ENCODE measurements at places on chromosomes 1 and 21.

GRCh38 chr1:228923973-228924686 is 188.9 kb downstream of the RHOU start:
- no peak for DNase-seq

GRCh38 chr1:198656500-198656932 is 17.7 kb downstream of the PTPRC start:
- peak; percentile 56 for DNase-seq

DNA sequence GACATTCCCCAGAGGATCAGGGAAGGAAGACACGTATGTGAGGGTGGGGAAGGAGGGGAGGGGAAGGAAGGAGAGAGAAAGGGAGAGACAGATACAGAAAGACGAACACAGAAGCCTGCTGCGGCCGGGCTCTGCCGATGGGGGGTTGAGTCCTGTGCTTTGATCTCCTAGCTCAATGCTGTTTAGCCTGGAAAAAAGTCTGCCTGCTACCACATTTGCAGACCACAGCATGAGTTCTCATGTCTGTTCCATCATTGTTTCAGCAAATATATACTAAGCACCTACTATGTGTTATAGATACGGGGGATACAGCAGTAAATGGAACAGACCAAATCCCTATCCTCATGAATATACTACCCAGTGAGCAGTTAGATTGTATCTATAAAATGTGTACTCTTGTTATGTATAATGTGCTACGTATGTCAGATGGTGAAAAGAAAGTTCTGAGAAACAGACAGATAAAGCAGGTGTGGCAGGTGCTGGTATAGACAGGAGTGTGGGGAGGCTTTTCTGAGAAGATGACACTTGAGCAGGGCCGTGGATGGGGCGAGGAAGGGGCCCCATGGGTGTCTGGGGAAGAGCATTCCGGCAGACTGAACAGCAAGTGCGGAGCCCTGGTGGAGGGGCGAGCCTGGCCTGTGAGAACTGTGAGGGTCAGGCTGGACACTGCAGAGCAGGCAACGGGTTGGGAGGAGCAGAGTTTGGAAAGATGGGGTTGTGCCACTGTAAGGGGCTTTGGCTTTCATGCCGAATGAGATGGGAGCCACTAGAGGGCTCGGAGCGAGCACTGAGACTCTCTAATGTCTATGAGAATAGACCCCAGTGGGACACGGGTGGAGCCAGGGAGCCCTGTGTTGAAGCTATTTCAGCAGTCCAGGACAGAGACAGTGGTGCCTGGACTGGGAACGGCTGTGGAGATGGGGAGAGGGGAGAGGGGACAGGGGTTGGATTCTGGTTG is 34.1 kb downstream of the KIAA1614 start:
- DNase-seq = no peak

DNA sequence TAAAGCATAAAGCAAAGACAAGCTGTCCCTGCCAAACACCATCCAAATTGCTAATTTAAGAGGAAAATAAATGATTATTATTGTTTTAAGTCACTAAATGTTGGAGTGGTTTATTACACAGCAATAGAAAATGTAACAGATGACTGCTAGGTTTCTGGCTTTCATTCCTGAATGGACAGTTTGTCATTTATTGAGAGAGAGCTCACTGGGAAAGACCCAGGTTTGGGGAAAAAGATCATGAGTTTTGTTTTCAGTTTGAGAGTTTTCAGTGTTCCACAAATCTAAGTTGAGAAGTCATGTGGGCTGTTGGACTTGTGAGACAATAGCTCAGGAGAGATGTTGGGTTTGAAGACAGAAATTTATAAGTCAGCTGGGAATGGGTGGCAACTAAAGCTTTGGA is 5.4 kb downstream of the GPA33 start:
- no peak for DNase-seq

- no peak for DNase-seq
Observed at GRCh38 chr21:45949928-45950739, 31.4 kb upstream of the COL6A1 start.

DNA sequence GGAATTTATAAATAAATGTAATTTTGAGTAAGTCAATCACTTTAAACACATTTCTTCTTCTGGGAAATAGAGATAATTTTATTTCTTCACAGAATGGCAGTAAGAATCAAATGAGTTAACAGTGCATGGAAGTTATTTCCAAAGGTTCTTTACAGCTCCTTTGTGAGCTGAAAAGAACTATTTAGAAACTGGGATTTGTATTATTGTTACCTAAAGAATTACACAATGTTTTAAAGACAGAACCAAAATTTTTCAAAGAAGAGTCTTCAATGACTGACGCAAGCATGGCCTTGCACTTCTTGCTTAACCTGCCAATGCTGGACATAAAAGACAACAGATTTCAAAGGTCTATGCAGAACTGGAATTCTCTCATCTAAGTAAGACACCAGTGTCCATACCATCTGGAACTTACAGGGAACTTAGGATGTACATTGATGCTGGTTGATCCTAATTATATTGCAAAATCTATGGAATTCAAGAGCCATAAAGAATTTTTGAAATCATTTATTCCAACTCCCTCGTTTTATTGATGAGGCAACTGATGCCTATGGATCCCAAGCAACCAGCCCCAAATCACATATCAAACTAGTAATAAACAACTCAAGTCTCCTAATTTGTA is 2.7 kb downstream of the COLGALT2 start:
- DNase-seq = no peak

GRCh38 chr1:174998569-174999215 is 1.1 kb upstream of the CACYBP start:
- DNase-seq = peak; percentile 59

DNA sequence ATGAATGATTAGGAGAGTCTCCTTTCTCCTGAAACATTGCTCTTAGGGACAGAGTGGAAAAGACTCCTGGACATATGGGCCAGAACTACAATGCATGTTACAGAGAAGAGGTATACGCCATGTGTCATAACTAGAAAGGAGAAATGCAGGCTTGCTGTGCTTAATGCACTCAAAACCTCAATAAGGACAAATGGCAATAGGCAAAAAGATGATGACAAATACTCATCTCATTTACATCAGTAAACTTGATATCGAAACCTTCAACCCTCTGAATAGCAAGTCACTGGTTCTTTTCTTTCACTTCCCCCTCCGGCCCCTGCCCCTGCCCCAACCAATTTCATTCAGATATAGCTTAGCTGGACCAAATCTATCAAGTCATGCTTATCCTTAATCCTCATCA is 1.9 kb upstream of the GPR88 start:
- DNase-seq = no peak

GRCh38 chr1:24047110-24047477 is 64.8 kb downstream of the MYOM3 start:
- no peak for DNase-seq

DNA sequence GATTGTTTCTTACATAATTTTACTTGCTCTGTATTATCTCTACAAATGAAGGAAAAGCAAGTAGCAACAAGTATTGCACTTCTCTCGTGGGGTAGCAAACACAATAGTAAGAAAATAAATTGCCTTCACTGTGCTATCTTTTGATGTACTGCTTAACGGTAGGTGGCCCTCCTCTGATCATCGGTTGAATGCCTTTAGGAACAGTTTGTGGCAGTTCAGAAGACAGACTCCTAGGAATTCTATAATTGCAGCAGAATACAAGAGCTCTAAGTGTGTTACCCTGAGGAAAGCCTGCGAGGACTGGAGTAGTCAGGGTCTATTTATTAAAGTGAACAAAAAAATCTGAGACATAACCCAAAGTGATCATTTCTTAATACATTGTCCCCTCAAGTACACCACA is 1135.9 kb downstream of the KCNT2 start:
- DNase-seq = no peak

DNA sequence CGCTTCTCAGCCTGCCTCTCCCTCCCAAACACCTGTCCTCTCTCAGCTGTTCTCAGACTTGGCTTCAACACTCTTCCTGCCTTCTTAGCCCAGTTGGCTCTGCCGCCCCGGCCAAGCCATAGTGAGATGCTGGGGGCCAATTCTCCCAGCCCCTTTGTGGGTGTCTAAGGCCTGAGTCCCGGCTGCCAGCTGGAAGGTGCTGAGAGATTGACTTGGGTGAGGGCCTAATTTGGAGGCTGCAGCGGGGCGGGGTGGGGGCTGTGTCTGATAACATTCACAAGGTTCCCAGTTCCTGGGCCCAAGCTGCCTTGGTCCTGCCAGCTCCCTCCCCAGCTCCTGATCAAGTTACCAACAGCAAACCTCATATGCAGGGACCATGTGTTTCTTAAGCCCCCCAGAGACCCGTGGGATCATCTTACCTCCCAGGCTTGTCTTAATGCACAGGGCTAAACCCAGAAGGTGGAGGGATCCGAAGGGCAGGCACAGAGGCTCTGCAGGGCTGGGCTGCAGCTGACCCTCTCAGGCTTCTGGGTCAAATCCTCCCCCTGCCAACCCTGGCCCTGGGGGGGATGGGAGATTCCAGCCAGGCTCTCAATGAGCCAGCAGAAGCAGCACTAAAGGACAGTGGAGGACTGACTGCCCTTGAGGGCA is 9.8 kb downstream of the INKA2 start:
- DNase-seq = no peak

DNA sequence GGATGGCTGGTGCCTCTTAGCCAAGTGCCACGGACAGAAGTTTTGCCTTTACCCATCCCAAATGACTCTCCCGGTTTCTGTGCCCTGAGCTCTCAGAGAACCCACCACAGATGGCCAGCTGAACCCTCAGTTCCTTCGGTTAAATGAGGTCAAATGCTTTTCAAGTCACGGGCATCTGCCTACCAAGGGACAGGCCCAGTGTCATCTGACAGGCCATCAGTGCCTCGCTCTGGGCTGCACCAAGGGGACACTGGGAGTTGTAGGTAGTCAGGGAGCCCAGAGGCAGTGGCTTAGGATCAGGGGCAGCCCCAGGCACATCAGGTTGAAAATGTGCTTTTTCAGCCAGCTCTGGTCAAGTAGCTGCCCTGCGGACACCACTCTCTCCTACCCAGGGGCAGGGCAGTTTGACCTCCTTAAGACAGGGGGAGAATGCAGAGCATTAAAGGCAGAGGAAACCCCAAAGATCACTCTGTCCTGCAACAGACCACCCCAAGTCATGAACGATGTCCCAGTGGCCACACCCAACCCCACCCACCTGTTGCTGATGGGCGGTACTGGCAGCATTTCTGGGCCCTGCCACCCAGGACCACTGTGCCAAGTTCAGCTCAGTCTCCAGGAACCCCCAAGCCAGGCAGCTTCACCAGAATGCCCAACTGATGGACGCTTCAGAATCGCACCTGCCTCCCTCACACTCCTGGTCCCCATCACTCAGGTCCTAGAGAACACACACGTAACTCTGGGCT is 60.7 kb downstream of the CASZ1 start:
- DNase-seq = no peak

- no peak for DNase-seq
Observed at GRCh38 chr1:22380024-22380785, 71.4 kb upstream of the ZBTB40 start.

GRCh38 chr1:233097959-233098580 is 147.7 kb downstream of the NTPCR start:
- DNase-seq = no peak
